Putamen (tissue), 1 donor: ENCODE measurements at places on chromosomes 11 and 22.

DNA sequence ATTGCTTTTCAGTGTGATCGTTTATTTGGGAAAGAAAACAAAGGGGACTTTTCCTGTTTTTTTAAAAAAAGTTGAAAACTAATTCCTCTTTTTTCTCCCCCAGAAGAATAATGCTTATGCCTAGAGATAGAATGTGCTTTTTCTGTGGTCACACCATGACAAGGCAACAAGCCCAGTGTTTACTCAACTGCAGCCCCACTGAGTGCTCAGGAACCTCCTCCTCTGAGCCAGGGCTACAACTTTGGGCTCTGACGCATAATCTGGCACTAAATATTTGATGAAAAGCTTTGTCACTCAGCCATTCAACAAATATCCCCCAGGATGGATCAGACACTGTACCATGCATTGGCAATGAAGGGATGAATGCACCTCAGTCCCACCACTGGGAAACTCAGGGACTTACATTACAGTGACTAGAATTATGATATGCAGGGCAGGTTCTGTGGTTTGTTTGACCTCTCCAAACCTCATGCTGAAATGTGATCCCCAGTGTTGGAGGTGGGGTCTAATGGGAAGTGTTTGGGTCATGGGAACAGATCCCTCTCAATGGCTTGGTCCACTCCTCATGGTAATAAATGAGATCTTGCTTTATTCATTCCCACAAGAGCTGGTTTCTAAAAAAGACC lies 155.9 kb downstream of the CCDC34 start:
- DNase-seq: no peak

DNA sequence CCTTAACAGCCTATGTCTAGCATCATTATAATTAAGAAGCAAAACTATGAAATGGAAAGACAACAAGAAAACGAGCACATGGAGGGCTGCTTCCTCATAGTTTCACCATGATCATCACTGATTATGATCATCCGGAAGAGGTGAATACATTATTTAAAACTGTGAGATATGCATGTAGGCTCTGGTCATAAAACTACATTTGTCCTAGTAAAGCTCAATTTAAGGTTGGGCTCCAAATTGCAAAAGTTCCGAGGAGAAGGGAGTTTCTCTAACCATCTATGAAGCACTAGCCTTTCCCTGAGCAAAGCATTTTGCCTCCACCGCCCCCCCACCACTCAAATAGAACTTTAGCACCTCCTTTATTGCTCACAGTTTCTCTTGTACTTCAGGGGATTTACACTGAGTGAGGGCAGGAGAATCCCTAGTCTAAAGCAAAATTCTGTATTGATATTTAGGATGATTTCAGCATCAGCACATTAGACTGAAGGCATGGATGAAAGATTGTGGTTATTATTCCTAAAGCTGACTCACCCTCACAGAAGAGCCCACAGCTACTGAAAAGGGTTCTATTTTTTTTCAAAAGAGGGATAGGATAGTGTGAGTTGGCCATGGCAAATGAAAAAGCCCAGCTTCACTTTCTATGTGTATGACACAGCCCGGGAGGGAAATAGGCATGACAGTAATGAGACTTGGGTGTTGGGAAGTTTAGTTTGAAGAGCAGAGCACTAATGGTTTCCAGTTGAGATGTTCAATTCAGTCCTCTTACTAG lies 203.4 kb downstream of the CADM1 start:
- no peak for DNase-seq

DNA sequence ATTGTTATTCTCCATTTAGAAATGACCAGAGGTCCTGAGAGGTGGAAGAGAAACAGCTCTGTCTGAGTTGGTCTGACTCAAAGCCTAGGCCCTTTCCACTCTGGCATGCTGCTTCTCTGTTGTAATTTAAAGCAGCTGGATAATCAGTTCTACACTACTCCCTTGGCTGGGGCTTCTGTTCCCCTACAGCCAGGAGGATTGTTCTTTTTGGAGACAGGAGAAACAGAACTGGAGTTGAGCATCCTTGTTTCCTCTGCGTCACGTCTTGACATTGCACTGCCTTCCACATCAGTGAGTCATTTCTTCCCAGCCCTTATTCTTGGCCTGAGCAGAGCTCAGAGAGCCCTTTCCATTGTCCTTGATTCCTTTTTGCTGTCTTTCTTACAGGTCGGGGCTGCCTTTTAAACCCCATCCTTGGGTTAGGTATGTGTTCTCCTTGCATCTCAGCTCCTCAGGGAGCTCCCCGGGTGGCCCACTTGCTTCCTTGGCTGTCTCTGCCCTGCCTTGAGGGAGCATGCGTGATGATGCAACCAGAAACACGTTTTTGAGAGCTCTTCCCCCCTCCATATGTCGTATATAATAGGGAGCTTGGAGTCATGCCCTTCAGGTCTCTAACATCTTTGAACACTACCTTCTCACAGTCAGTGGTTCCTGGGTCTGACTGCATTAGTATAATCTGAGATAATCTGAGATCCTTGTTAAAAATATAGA lies 35.7 kb downstream of the CYB5R2 start:
- DNase-seq: no peak

- no peak for DNase-seq
Observed at GRCh38 chr11:124776865-124777645, 15.0 kb upstream of the ESAM start.

DNA sequence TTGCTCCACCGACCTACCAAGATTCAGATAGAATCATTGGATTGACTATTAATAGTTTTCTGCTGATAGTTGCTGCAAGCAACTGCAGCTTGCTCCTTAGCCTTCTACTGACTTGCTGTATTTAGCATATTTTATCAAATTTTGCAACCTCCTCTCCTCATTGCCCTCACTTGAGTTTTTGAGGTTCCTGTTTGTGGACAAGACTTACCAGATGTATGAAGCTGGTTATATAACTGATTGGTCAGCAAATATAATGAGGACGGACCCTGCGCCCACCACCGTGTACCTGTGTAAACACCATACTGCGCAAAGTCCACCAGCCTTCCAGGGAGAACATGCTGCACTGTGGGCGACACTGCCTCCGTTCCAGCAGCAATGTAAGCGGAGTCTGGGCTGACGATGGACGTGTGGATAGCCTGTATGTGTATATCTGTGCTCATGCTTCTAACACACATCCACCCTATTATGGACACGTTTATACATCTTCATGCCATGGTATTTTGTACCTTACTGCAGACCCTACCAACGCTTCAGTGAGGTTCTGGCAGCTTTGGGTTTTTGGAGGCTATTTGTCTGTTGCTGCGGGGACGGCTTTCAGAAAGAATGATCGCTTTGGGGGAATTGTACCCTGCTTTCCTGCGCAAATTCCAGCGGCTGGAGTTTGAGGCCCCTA lies 1.5 kb upstream of the USP18 start:
- no peak for DNase-seq

- no peak for DNase-seq
Observed at GRCh38 chr11:2128130-2128510, 11.1 kb downstream of the IGF2 start.

DNA sequence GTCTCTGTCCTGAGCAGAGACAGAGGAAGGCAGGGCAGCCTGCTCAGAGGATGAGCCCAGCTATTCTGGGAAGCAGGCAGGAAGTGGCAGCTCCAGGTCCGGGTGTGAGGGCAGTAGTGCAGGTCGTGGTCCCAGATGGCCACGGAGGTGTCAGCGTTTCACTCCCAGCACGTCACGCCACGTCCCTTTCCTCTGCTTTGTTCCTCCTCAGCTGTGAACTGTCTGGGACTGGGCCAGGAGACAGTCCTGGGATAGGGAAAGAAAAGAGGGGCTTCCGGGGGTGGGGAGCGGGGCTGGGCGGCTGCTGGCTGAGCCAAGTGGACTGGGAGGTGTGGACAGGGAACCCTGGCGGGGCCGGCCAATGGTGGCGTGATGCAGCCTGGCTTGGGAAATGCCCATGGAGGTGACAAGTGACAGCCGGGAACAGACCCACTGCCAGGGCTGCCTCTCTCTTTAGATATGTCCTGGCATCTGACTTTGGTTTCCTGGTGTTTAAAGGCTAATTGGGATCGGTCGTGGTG lies 64.7 kb downstream of the KCNQ1 start:
- no peak for DNase-seq

- no peak for DNase-seq
Observed at GRCh38 chr11:17648528-17648927, 70.8 kb upstream of the MYOD1 start.

DNA sequence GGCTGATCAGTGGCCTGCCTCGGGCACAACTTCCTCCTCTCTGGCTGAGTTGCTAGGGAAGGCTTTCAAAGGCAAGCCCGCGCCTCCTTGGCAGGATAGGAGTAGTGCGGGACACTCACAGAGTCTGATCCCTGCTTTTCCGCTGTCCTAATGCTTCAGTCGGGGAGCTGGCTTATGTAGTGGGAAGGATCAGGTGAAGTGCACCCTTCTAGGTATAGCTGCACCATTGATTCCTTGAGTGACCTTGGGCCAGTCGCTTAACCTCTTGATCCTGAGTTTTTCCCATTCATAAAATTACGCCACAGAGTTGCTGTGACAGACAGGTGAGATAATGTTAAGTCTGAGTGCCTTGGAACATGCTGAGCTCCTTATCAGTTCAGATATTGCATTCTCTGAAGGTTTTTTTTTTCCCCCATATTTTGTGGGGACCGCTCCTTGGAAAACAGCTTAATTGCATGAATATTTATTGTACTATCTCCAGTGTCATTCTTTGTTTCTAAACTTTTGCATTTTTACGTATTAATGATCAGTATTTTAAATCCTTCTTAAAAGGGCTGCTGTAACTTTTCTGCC lies 961 bp downstream of the IPO7 start:
- DNase-seq: no peak

- no peak for DNase-seq
Observed at GRCh38 chr11:130024361-130024760, 21.7 kb upstream of the PRDM10 start.

GRCh38 chr11:128632141-128632791 lies 44.9 kb upstream of the ETS1 start:
- DNase-seq: no peak

- no peak for DNase-seq
Observed at GRCh38 chr22:37312549-37313183, 30.4 kb downstream of the CYTH4 start.

DNA sequence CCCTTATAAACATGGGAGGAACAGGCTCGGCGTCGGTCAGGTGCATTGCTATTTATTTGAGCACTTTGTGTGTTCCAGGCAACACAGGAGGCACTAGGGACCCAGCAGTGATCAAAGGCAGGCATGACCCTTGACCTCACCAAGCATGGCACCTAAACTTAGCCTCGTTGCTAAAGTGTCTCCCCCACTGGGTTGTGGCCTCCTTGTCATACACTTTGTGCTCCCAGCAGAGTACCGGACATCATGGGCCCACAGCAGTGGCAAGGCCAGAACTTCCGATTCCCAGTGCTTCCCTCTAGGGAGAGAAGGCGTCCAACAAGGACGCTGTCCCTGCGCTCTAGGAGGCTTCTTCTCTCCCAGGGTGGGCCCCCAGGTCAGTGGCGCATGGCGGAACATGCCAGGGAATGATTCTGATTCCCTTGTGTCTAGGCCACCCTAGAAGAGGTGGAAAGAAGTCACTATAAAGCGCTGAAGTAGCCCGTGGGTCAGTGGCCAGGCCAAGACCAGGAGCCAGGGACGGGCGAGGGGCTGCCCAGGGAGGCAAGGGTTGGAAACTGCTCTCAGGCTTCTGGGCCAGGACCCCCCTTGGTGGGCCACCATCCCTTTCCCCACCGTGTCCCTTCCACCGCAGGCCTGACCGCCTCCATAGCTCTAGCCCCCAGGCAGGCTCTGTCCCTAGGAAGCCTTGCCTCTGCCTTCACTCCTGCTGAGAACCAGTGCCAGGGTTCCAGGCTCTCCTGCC lies 19.7 kb downstream of the TOM1 start:
- DNase-seq: no peak

DNA sequence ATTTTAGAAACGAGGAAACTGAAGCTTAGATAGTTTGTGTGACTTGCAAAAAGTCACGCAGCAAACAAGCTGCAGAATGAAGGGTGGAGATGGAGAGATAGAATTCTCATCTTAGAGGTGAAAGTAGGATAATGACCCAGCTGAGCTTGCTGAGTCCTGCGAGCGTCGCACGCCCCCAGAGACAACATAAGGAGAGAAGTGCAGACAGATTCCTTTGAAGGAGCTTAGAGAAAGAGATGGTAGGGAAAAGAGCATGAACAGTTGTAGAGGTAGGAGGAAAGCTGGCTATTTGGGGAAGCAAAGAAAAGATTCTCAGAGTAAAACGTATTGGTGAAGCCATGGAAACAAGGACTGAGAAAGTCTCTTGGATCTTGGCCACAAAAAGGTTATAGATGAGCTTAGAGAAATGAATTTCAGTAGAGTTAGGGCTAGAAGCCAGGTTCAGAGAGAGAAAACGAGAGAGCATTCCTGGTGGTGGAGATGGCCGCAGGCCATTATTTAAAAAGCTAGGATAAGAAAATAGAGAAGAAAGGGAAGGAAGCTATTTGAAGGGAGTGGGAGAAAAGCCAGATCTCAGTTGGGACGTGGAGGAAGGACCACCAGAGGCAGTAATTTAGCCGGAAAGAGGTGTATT lies 44.8 kb downstream of the FAM83F start:
- no peak for DNase-seq

GRCh38 chr11:46701078-46701654 lies 335 bp downstream of the ZNF408 start:
- DNase-seq: no peak

DNA sequence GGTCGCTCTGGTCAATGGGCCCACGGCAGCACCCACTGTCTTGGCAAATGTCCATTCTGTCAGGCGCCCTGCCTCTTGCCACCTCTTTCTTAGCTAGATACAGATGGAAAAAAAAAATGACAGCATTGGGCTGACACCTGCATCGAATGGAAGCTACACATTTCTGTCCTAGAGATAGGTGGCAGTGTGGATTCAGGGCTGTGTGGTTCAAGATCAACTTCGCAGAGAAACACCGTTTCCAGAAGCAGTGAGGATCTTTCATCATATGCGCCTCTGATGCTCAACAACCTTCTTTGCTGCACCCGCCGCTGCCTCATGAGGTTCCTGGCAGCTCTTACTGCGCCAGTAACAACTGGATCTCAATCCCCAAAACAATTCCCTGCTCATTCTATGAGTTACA lies 236.3 kb downstream of the KIRREL3 start:
- DNase-seq: peak; percentile 21

DNA sequence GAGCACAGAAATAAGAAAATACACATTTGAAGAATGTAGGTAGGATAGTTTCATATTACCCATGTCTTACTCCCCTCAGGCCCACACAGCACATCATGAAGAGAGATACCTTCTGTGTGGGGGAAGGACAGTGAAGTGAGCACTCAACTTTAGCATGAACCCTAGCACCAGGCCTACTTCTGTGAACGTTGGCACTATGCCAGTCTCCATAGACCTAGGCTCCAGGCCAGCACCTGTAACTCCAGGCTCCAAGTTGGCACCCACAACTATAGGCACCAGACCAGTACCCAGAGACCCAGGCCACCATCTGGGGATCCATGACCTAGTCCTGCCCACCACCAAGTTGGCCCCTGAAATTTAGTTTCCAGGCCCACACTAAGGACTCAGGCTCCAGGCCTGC lies 410.9 kb downstream of the INSC start:
- no peak for DNase-seq
